ENCODE measurements at places on chromosomes 6 and 20. TPM values are rescaled to one million over a fixed set of nuclear protein-coding genes. Genes with fewer than 3 reads are reported as not detected.

GRCh38 chr6:72654071-72654621 lies 32.3 kb downstream of the KCNQ5 start:
- DNase-seq = no peak

- no peak for DNase-seq
These were observed 41.5 kb downstream of the CDC40 start for GRCh38 chr6:110221738-110222137.

GRCh38 chr6:113875470-113875869 lies 18.3 kb downstream of the MARCKS start:
- DNase-seq = no peak

DNA sequence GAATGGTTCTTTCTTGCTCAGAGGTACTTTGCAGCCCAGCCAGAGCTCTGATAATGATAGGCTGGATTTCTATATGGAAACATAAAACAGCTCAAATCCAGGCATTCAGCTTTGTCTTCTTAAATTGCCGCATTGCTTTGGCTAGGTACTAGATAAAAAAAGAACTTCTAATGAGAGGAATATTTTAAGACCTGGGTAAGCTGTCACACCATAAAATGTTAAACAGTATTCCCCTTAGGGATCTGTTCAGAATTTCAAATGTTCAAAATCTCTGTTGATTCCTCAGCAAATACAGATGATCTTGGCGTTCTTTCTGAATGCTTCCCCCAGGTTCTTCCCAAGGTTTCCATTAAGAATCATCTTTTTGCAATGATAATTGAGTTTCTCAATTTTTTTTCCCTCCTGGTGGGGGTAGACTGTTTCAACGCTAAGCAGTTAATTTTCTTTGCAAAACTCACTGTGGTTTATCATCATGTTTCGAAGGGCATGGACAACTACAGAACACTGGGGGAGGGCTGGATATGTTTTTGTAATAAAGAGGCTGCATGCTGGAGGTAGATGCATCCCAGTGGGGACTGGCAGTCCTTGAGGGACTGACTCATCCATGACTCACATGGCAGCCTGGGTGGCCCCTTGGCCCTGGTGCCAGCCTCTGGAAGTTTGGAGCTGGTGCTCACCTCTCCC lies 31.0 kb downstream of the TIAM2 start:
- no peak for DNase-seq

- DNase-seq = no peak
These were observed 451.0 kb upstream of the MARCKS start for GRCh38 chr6:113406048-113406695.

ACTR5 gene
- total RNA-seq = 14.9 TPM

DNA sequence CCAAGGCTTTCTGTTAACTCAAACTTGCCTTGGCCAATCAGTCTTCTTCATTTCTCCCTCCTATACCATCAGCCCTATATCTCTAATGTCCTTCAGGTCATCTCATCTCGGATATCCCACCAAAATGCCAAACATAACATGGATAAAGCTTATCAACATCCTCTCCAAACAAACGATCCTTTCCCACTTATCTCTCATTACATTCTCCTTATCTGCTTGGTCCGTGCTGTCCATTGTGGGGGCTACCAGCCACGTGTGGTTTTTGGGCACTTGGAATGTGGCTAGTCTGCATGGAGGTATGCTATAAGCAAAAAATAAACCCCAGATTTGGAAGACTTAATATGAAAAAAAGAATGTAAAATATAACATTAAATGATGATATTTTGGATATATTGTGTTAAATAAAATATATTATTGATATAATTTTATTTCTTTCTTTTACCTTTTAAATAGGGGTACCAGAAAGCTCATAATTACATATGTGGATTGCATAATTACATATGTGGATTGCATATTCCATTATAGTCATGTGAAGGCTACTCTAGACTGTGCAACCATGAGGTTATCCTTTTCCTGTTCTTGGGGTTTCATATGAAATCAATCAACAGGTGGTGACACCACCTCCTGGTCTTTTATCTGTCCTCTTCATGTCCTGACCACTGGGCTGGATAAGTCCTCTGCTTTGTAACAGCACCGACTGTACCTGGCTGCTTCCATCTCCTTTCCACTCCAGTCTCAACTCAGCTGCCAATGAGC lies 123.0 kb downstream of the CD83 start:
- no peak for DNase-seq

FAM209B gene
- 1.2 TPM for total RNA-seq

SOBP gene
- 0.16 TPM for total RNA-seq

GRCh38 chr6:113315879-113316278 lies 541.3 kb upstream of the MARCKS start:
- no peak for DNase-seq

KIZ gene
- 9.3 TPM for total RNA-seq

- no peak for DNase-seq
These were observed 1.6 kb upstream of the REV3L start for GRCh38 chr6:111484633-111484930.

GTSF1L gene
- 0.39 TPM for total RNA-seq

DNA sequence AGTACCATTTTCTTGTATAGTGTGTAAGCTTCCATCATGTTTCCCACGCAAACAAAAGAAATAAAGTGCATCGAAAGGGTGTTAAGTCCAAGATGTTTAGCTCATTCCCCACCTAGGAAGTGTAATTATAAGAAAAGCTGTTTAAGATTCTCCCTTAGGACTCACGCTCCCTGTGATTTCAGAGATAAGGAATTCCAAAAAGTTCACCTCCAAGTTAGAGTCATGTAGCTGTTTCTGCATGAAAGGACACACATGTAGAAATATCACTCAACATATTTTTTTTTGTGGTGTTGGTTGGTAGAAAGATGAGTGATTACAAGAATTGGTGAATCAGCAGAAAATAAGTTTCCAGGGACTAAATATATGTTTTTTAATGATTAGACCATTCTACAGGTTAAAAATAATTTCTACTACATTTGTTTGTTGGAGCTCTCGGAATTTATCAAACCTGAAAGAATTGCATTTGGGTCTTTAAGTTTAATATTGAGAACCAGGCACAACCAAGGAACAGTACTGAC lies 10.4 kb downstream of the OPN5 start:
- no peak for DNase-seq

DNA sequence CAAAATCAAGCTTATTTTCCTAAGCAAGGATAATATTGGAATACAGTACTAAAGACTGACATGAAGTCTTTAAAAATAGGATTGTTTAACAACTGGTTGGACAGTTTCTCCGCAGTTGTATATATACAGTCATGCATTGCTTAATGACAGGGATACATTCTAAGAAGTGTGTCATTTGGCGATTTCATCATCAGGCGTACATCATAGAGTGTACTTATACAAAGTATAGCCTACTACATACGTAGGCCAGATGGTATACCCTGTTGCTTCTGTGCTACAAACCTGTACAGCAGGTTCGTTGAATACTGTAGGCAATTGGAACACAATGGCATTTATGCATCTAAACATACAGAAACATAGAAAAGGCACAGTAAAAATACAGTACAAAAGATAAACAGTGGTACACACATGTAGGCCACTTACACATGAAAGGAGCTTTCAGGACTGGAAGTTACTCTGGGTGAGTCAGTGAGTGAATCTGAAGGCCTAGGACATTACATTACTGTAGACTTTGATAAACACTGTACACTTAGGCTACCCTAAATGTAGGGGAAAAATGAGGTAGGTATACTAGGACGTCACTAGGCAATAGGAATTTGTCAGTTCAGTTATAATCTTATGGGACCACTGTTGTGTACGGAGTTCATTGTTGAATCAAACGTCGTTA lies 20.1 kb downstream of the HECA start:
- DNase-seq = no peak

BTNL2 gene
- total RNA-seq = not detected

PANK2 gene
- 51.4 TPM for total RNA-seq

DNA sequence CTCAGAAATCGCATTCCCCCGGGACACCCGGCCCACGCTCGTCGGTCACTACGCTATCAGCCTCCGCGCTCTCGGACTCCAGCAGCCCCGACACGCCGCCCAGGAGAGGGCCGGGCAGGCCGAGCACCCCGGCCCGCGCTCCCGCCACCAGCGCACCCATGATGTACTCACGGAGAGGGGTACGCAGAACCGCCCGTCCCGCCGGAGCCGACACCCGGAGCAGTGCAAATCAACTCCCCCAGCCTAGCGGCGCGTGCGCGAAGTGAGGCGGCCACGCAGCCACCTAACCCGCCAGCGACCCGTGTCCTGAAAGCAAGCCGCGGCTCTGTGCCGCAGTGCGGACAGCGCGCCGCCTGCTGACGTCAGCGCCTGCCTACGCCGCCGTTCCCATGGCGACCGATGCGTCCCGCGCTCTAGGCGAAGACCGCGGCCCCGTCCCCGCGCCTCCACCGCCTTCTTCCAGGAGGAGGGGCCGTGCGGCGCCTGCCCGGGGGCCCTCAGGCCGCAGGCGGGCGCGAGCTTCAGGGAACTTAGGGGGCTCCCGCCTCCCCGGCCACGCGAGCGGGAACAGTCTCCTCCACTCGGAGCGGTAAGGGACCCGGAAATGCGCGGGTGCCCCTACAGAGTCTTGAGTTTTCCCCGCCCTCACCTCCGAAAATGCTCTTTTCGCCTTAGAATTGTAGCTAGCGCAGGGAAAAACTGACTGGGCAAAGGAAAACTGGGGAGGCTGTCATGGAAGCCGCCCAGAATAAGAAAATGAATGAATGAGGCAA lies at the start of gene AHI1:
Gene AHI1, minus strand, starts transcription at position 329 of the 773 bp plus-strand sequence. CDS start 5,503 bp downstream, outside the sequence.
- DNase-seq = peak; percentile 85

GRCh38 chr20:52150440-52151258 lies 40.9 kb downstream of the ZFP64 start:
- DNase-seq = no peak

- DNase-seq = no peak
These were observed 93.8 kb downstream of the FOXA2 start for GRCh38 chr20:22490287-22491193.

DNA sequence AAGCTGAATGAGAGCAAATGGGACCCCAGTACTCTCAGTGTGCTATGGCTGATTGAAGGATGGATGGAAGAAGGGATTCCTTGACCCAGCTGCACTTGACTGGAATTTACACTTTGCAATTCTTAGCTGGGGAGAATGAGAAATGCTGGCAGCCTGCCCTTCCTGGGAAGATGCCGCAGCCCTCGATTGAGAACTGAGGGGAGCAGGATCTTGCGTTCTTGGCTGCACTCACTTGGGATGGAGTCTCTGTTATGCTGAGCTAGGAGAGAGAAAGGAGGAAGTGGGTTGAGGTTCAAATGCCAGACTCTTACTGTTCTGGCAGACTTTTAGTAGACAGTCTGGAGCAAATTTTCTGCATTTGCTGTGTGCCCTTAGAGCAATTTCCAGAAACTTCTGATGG lies 221.2 kb downstream of the FNDC1 start:
- no peak for DNase-seq

SERINC3 gene
- total RNA-seq = 51.3 TPM

- peak; percentile 59 for DNase-seq
These were observed 27.5 kb upstream of the ZBTB22 start for GRCh38 chr6:33344701-33345697.

NOL7 gene
- total RNA-seq = 100 TPM

- no peak for DNase-seq
These were observed 785 bp upstream of the THBD start for GRCh38 chr20:23050076-23050838.

GRCh38 chr6:167750956-167751358 lies 75.8 kb upstream of the AFDN start:
- no peak for DNase-seq

- DNase-seq = no peak
These were observed 60.9 kb downstream of the COL9A1 start for GRCh38 chr6:70241991-70242420.

OSBPL2 gene
- 27.0 TPM for total RNA-seq

DNA sequence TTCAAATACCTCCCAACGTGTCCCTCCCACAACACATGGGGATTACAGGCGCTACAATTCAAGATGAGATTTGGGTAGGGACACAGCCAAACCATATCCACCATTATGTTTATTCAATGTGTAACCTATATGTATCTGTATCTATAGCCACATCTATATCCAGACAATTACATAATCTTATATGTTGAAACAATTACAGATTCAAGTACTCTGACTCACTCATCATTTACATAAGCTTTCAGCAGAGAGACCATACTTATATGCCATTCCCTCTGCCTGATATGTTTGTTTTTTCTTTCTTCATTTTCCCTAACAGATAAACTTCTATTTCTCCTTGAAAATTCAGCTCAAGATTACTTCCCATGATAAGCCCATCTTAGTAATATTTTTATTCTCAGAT lies 163.6 kb downstream of the LAMA2 start:
- DNase-seq = no peak

GRCh38 chr6:106141441-106142237 lies 55.5 kb downstream of the PRDM1 start:
- DNase-seq = peak; percentile 51

DNA sequence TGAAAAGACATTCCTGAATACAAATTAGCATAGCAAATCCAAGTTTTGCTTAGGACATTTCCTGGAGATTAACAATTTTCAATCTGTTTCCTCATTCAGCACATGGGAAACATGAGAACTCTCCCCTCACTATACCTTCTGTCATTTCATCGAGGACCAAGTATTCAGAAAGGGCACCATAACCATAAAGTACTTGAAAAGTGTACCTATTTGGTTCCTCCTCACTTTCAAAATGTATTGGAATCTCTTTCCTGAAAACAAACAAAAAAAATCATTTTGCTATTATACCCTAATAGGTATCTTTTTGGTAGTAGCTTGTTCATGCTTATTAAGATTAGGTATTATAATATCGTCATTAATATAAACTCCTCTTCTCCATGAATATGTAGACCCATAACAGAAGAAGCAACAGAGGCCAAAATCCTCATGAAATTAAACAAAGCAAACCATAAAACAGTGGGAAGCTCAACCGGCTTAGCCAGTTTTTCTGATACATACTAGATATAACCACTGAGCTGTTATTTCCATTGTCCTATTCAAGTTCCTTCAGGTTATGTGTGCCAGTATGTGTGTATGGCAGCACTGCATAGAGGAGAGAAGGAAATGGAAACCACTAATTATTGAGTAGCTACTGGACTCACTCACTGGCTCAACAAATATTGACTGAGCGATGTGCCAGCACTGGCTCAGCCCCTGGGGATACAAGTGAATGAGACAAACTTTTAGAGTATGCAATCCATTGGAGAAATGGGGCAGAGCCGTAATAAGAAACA lies 274.0 kb downstream of the MAFB start:
- DNase-seq = no peak

HUS1B gene
- total RNA-seq = 2.8 TPM

ABHD16B gene
- total RNA-seq = not detected

- DNase-seq = peak; percentile 76
These were observed 87.8 kb downstream of the DHX35 start for GRCh38 chr20:39049684-39050554.

- DNase-seq = no peak
These were observed 261.0 kb upstream of the RIN2 start for GRCh38 chr20:19497064-19497463.

All from activated T-helper 1 cell treated with anti-CD3 and anti-CD28 coated beads, Interleukin-12 subunit alpha, Interleukin-12 subunit beta, Interleukin-2, Interleukin-4 antibody, amounts not matched to agents 30 ng/mL and 10 ng/mL and 1 ng/mL, durations not matched to agents 14 hours and 24 hours and 36 hours (primary cell).